ENCODE measurements at places on chromosomes 12 and 14. TPM values are rescaled to one million over a fixed set of nuclear protein-coding genes. Genes with fewer than 3 reads are reported as not detected.

The SIX1 gene
- 28.3 TPM for total RNA-seq

The BCL11B gene
- not detected for total RNA-seq

The IL23A gene
- total RNA-seq: not detected

The FIGNL2 gene
- total RNA-seq: not detected

The KCNA1 gene
- not detected for total RNA-seq

The IGF1 gene
- total RNA-seq: 19.4 TPM

- no peak for DNase-seq
Observed at GRCh38 chr12:47071241-47071852, 8.1 kb upstream of the PCED1B start.

GRCh38 chr14:104678346-104678745 is 11.1 kb upstream of the INF2 start:
- DNase-seq: no peak

DNA sequence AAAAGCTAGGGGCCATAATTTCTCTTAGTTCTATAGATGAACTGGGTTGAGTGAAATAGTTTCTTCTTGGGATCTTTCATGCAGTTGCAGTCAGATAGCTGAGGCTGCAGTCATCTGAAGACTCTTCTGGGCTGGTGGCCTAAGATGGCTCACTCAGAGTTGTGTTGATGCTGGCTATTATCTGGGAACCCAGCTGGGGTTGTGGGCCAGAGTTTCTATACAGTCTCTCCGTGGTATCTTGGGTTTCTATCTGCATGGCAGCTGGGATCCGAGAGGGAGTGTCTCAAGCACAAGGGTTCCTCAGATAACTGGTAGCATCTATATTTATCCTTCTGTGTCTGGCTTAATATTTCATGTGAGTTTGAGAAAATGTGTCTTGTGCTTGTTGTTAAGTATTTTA is 21.1 kb downstream of the AVPR1A start:
- DNase-seq: no peak

GRCh38 chr12:65830305-65830704 is 6.0 kb downstream of the HMGA2 start:
- DNase-seq: no peak

DNA sequence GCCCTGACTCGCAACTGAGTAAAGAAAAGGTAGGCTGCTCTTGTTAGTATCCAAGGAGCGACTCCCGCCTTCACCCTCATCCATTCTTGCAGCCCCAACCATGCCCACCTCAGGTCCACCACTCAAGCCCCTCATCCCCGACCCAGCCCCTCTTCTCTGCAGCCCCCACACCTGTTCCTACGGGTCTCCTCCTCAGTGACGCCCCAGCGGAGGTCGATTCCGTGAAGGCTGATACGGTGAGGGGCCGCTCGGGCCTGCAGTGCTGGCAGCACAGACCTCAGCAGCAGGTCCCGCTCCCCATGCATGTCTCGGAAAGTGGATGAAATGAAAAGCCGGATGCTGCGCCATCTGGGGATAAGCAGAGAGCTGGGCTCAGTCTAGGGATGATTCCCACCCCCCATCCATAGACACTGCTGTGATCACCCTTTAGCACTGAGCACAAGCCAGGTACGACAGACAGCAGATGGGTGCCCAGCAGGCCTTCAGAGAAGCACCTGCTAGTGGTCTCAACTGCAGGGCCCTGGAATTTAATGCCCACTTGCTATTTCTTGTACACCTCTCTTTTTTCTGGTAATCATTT is 26.9 kb downstream of the TEP1 start:
- no peak for DNase-seq
